NCI-H460 (cell line): ENCODE measurements at places on chromosomes 7 and 10.

GRCh38 chr10:12847361-12847975, 154.0 kb downstream of the CCDC3 start:
- no peak for DNase-seq

- no peak for DNase-seq
Observed at GRCh38 chr7:41145656-41146055, 557.2 kb downstream of the INHBA start.

DNA sequence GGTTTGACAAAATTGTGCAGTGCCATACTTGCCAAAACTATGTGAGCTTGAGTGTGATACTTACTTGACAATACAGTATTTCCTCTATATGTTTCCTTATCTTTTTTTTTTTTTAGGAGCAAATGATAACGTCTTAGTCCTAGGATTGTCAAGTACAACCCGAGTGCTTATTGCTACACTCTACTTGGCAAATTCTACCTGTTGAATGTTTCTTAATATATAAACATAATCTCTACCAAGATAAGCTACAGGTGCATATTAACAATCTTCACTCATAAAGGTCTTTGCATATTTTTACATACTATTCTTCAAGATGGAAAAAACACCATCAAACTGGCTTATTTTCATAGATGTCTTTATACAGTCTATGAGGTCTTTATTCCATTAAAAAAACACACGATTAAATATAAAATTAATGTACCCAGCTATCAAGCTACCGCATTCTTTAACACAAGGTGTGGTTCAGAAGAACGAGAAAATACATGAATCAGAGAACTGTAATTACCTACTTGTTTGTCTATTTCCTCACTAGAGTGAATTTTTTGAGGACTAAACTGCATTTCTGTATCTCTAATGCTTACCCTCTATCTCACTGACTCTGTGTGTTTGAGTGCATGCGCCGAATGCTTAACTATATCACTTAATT, 76.1 kb upstream of the PDSS1 start:
- no peak for DNase-seq

GRCh38 chr10:14478201-14478600, 147.5 kb upstream of the FRMD4A start:
- no peak for DNase-seq

- no peak for DNase-seq
Observed at GRCh38 chr10:25820874-25821273, 113.2 kb upstream of the MYO3A start.

DNA sequence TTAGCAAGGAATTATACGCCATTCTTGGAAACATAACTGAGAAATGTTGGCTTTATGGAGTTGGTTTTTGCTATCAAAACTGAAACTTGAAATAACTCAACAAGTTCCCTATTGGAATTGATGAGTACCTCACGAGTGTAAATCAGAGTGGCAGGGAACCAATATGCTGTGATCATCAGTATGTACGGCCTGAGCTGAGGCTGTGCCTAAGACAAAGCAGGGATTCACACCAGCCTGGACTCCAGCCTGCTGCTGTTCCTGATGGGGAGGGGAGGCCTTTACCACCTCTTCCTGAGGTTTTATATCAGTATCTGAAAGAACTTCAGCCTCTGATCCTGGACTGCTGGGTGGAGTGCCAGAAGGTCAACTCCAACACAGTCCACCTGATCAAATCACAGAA, 52.7 kb downstream of the CRTAC1 start:
- no peak for DNase-seq

DNA sequence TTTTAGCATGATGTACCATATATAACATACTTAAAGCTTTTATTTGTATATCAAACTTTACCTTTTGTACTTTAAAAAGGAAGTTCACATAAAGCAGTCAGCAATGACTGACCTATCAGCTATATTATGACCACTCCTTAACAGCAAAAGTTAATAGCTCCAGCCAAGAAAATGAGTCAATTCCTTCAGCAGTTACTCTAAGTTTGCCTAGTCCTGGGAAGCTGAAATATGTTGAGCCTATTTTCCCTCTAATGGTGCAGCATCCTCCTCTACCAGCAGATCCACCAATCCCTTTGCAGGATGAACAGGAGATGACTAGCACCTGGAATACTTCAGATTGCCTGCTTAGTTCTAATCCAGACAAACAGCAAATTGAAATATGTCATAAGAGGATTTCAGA, 64.2 kb downstream of the CUL2 start:
- DNase-seq: no peak
